ENCODE measurements at places on chromosomes 16 and 17.

DNA sequence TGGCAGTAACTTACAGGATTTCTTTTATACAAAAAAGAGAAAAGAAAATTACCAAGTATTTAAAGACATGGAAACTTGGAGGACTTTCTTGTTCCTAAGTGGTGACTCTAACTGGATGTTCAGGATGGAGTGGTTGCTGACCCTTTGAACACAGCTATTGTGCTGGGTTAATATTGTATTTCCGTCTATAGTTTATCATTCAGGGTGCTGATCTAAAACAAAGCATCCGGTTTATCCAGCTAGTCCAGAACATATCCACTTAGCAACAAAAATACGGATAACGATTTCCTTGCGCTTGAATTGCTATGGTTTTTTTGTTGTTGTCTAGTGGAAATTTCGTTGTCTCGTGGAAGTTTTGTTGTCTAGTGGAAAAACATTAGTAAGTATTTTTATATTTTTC, 38.2 kb downstream of the SNTB2 start:
- no peak for DNase-seq

DNA sequence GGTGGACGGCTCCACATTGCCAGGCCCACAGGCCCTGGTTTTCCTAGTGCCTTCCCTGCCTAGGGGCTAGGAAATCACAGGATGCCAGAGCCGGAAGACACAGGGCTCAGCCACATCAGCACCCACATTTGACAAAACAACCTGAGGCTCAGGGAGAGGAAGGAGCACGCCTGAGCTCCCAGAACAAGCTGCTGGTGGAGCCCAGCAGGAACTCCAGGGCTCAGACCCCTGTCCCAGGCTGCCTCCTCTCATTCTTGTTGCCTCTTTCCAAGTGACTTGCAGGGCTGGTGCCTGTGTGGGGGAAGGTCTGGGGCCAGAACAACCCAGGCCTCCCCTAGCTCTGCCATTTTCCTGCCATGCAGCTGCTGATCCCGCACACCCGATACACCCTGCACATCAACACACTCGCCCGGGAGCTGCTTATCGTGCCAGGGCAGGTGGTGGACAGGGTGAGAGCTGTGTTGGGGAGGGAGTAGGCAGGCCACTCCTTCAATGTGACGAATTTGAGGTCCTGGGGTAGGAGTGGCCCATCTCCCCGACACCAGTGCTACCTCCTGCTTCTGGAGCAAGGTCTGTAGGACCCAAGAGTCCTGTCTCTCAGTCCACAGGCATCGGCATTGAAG, 7.6 kb downstream of the ALOX15B start:
- DNase-seq: no peak

GRCh38 chr16:67506468-67506867, 22.2 kb upstream of the RIPOR1 start:
- DNase-seq: no peak

GRCh38 chr16:50593410-50594150, 45.4 kb downstream of the NKD1 start:
- no peak for DNase-seq

DNA sequence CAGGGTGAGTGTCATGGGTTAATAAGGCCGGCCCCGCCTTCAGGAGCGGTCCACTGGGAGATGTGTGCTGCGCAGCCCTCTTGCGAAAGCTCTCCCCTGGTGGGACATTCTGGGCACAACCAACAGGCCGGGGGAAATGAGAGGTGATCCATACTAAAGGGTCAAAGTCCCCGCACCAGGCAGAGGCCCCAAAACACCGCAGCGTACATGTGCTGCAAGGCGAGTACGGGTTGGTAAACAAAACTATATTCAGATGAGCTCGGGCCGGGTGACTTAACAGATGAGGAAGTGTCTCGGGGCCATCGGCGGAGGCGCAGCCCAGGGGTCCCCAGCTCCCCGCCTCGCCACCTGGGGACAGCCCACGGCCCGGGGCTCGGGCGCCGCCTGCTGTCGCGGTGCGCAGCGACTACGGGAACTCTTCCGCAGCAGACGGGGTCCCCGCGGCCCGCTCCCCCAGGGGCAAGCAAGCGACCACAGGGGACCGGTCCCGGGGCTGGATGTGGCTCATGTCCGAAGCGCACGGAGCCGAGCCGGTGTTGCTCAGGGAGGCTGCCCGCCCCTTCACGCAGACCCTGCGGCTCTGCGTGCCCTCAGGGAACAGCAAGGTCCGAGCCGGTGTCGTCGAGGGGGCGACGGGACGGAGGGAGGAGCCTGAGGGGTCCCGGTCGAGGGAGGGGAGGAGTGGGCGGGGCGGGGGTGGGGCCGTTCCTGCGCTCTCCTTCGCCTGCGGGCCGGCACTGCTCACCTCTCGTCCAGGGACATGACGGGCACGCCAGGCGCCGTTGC, at the start of gene RAB37:
Gene RAB37, plus strand, starts transcription at position 744 of the 786 bp plus-strand sequence. Its CDS starts 17 bp downstream, at position 761.
- DNase-seq: no peak

DNA sequence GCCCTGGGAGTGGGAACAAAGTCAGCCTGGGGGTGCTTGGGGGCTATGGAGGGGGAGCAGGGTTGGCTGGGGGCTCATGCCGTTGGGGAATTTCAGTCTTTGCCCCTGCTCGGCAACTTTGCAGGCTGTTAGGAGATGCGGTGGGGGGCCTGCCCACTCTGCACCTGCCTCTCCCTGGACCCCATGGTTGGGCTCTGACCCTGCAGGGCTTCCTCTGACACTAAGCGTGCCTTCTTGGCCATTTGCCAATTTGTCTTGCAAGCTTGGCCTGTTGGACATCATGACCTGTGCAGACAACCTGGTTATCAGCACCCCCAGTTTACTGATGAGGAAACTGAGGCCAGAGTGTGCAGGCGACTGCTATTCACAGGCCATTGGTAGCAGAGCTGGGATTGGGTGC, 14.6 kb downstream of the ADCY7 start:
- no peak for DNase-seq

GRCh38 chr17:64406321-64407200, 15.9 kb upstream of the PECAM1 start:
- DNase-seq: no peak

- DNase-seq: no peak
Observed at GRCh38 chr16:3971261-3971660, 90.7 kb upstream of the CREBBP start.

GRCh38 chr17:3966720-3967363, 2.6 kb upstream of the ATP2A3 start:
- DNase-seq: no peak

GRCh38 chr17:66459811-66460270, 157.4 kb downstream of the PRKCA start:
- no peak for DNase-seq

DNA sequence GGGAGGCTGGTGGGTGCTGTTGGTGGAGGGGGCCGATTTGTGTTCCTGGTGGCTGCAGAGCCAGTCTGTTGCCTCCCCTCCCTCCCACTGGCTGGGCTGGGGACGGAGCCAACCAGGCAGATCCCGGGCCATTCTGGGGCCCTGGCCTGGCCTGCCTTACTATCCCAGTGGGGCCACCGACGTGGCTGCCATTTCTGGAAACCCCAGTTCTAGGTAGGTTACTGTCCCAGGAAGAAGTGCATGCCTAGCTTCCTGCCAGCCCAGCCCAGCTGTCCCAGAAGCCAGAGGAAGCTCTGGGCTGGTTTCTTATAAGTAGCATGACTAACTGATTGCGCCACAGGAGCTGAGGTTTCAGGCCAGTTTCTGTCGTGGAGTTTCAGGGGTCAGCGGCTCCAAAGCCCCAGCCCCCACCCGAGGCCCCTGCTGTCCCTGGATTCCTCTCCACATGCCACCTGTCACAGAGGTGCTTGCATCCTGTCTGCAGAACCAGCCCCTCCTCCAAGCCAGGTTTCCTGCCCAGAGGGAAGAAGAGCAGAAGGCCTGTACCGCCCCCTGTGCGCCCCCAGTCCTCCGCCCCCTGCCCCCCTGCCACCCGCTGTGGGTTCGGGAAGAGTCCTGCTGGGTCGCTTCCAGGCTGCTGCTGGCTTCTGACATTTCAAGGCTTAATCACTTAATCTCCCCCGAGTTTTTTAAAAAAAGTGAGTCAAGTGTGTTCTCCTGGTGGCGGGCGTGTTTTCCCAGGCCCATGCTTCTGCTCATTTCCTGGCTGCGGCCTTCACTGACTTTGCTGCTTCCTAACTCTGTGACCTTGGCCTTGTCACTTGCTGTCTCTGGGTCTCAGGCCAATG, 13.2 kb downstream of the IL4R start:
- DNase-seq: no peak

DNA sequence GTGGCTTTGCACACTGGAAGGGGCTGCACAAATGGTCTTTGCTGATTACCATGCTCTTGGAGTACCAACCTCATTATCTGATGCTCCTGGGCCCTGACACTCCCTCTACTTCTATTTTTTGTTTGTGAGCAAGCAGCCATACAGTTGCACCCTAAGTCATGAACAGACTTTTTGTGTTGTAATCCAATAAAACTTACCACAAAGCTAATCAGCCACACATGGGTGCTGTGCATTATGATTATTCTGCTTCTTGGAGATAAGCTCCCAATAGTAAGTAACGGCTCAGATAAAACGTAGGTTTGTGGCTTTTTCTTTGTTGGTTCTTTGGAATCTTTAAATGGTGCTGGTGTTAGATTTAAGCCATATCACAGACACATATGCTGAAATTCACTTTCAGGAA, 76.2 kb downstream of the CCT6B start:
- DNase-seq: no peak

- DNase-seq: no peak
Observed at GRCh38 chr17:63998721-63999679, 849 bp downstream of the PRR29 start.

- DNase-seq: no peak
Observed at GRCh38 chr17:79439493-79439892, 171.4 kb downstream of the RBFOX3 start.

DNA sequence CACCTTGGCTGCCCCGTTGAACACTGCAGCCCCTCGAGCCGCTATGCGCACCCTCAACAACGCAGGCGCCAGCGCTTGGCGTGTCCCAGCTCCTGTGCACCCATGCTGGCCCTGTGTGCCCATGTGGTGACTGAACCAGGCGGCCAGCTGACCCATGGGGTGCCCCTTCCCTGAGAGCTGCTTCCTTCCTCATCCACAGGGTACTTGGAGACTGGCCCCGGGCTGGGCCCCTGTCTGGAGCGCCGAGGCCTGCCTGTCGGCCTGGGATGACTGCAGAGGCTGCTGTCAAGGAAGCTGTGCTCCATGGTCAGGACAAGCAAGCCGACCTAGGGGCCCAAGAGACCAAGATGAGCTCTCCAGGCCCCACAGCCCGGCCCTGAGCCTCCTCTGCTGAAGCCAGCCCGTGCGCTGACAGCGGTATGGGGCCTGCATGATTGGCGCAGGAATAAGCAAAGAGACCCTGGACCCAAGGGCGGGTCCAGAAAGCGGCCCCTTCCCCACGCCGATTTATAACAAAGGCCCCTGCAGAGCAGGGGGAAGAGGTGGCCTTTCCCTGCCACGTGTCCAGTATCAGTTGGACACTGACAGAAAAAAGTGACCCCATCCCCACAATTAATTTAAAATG, 21.6 kb upstream of the BAHCC1 start:
- no peak for DNase-seq

GRCh38 chr17:17971431-17972125, 622 bp downstream of the TOM1L2 start:
- peak; percentile 4 for DNase-seq

DNA sequence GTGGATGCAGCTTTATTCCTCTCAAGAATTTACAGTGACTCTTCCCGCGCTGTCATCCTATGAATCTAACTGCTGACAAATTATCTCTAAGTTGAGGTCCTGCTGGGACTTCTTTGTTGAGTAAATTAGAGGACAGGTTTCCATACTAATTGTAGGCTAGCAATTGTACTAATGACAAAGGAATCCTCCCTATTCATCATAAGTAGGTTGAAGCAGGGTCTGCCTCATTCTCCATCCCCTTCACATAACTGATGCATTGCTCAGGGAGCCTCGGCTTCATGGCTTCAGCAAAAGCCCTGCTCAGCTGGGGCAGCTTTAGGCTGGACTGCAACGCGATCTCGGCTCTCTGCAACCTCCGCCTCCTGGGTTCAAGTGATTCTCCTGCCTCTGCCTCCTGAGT, 83.1 kb upstream of the IRX6 start:
- DNase-seq: no peak

DNA sequence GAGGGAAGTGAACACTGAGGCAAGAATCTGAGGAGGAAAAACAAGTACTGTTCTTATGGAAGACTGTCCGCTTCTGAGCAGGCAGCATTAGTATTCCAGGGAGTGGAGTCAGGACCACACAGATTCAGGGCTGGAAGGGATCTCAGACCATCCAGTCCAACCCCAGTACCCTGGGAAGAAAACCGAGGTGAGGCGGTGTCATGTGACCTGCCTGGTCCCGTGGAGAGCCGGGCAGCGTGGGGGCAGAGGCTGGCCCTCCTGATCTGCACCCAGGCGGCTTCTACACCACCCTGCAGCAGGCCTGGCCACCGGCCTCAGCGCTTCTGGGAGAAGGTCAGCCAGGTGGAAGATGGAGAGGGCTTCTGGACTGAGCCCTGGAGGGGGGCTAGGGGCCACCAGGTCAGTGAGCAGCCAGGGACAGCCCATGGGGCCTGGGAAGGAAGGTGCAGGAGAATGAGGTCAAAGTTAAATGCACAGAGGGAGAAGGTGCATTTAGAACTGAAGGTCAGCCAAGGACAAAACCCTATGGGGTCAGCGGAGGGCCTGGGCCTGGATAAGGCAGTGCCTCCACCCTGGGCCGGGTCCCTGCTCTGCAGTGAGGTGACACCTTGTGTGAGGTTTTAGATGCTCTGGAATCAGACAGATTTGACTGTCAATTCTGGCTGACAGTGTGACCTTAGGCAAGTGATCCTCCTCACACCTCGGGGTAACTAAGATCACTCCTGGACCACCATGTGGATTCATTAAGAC, 45.9 kb downstream of the VAC14 start:
- no peak for DNase-seq

DNA sequence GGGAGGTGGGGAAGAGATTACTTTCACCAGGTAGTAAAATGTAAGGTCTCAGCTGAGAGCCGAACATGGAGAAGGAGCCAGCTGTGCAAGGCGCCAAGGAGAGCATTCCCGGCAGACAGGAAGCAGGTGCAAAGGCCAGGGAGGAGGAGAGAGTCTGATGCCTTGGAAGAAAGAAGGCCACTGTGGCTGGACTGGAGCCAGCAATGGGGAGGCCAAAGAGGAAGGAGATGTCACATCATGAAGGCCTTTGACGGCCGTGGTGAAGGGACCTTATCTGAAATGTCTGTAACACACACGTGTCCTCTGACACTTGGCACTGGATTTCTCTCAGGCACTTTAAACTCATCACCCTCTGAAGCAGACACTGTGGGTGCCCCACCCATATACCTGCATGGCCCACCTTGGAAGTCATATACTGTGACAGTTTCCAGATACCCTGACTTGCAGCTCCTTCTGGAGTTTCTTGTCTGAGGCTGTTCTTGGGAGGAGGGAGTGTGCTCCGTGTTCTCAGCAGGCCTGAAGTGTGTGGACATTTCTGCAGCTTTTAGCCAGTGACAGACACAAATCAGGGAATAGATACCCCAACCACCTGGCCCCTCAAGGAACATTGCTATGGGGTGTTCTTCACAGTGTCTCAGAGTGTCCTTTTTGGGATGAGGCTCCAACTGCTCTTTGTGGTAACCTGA, 1.9 kb upstream of the SLC5A2 start:
- DNase-seq: no peak
